ENCODE measurements at places on chromosomes 6 and 20.

DNA sequence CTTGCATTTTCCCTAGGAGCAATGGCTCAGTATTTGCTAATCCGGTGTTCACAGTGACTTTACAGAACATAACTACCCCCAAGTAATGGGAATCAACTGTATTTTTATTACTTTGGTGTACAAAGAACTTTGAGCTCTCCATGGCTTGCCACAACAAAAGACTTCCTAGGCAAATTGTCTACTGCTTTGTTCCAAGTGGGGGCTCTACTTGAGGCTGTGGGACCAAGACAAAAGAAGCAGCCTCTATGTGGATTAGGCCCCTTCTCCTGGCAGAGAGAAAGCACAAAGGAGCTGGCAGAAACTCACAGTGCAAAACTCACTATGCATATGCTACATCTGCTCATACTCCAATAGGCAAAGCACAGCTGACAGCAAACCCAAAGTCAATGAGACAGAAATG, 853 bp downstream of the WFDC8 start:
- DNase-seq: no peak

DNA sequence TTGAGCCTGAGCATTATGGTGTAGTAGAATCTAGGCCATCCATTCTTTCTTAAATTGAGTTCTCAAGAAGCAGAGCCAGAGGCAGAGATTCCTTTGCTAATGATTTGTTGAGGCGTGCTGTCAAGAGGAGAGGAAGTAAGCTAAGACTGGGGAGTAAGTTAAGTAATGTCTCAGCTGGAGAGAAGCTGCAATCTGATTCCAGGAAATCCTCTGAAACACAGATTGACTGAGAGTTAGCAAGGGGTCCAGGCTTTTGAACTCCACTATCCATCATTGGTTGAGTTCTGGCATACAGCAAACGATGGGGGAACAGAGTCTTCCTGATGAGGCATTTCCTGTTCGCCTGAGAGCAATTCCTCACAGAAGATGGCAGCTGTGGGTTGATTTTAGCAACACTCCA, 207.4 kb upstream of the RAB32 start:
- no peak for DNase-seq

DNA sequence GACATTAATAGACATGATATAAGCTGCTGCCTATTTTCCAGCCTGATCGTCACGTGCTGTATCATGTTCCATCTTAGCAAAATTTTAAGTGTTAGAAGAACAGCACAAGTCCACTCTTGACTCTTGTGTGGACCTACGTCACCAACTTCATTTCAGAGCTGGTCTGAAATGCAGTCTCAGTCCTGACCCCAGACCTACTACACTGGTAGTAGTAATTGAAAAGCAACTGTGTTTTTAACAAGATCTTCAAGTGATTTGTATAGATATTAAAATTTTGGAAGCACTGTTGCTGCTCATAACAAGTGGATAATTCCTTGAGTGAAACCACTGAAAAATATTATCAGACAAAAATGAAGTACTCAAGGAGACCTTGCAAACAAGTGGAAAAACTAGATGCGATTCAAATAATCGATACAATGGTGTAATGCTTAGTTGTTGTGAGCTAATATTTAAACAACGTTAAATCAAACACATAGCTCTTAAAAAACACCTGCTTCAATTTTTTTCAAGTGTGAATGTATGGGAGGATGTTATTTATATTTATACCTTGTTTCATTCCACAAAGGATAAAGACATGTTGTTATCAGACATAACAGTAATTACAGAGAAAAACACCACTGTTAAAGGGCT, 110.9 kb upstream of the JAG1 start:
- DNase-seq: no peak

DNA sequence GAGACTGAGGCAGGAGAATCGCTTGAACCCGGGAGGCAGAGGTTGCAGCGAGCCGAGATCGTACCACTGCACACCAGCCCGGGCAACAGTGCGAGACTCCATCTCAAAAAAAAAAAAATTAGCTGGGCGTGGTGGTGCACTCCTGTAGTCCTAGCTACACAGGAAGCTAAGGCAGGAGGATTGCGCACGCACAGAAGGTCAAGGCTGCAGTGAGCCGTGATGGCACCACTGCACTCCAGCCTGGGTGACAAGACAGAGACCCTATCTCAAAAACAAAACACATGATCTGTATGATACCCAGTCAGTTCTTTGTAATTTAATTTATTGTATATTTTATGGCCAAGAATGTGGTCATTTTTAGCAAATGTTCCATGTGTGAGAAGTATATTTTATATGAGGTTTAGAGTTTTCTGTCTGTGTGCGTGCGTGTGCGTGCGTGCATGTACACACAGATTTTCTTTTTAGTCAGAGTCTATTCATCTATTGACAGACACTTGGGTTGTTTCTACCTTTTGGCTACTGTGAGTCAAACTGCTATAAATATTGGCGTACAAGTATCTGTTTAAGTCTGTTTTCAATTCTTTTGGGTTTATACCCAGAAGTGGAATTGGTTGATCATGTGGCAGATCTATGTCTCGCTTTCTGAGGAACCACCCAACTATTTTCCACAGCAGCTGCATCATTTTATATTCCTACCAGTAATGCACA, 22.2 kb upstream of the MYL9 start:
- no peak for DNase-seq

DNA sequence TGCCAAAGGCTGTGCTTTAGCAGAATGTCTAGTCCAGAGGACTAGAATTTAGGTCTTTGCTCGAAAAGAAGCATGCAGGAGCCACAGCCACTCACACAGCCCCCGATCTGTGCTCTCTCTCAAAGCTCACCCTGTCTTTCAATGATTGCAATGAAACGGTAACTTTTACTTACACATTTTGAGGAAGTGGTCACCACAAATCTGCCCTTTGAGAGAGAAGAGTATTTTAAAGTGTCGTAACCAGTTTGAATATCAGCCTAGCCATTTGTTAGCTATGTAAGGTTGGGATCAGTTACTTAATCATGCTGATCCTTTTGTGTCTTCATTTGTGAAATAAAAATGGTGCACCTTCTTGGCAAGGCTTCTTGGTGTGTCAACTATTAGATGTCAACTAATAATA, 209.0 kb downstream of the TFAP2A start:
- no peak for DNase-seq

GRCh38 chr6:113701552-113702254, 155.4 kb upstream of the MARCKS start:
- no peak for DNase-seq

DNA sequence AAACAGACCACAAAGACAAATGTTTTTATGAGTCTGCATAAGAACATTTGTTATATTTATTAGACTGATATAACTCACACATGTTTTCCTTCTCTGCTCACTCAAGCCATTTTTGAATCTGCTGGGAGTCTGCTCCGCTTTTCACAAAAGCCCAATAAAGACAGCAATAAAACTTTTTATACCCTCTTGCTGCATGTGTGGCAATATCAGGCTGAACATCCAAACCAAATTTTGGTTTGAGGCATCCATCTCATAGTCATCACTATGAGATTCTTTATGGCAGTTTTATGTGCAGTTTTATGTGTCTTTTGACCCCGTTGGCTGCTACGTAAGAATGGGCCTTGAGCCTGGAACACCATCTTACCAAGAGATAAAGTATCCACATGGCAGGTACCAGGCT, 1276.8 kb upstream of the ADGRB3 start:
- no peak for DNase-seq

DNA sequence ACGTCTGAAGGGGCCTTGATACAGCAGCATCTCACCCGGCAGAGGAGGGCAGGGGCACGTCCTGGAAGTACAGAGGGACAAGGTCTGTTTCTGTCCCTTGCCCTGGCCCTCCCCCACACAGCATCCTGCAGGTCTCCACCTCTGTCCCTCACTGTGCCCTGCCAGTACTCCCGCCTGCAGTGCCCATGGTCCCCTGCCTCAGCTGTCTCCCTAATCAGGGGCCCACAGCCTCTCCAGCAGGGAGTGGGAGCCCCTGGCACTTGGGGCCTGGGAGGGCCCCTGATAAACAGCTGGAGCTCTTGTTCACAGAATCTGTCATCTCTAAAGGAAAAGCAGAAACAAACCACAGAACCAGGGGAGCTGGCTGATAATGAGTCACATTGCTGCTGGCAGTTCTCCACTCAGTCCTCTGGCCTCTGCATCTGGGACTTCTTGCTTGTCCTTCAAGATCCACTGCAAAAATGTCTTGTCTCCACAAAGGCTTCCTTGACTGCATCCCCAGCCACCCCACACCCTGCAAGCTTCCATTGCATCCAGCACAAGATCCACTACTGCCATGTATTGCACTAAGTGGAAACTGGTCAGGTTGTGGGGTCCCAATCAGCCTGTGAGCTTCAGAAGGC, 33.2 kb upstream of the TAF8 start:
- DNase-seq: no peak

DNA sequence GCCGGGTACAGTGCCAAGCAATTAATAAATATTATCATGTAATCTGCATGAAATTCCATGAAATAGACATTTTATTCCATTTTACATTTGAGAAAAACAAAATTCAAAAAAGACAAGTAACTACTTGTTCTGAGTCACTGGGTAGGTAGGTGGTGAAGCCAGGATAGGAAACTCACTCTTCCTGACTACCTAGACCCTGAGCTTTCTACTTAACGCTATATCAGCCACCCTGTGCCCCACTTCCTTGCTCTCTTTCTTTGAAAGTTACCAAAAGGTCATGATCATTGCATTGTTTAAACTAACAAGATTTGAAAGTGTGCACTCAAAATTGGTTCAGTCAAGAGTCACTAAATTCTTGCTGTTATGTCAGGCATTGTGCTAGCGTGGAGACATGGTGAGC, 235.7 kb downstream of the CD83 start:
- no peak for DNase-seq

DNA sequence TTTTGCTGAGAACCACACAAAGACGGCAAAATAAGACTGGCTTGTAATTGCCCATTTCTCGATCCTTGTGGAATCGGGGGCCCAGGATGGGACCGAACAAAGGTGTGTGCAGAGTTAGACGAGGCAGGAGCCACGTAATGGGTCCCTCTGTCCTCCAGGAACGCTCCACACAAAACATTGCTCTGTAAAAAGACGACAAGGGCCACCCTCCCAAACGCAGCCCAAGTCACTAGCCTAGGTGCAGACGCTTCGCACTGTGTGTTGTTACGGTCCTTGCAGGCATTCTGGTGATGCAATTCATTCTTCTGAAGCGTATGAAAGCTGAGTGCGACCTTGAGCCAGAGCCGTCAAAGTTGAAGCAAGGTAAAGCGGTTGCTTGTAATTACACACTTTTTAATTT, 363.4 kb downstream of the TAF4 start:
- DNase-seq: no peak
